ENCODE measurements at places on chromosomes 12 and 14.

DNA sequence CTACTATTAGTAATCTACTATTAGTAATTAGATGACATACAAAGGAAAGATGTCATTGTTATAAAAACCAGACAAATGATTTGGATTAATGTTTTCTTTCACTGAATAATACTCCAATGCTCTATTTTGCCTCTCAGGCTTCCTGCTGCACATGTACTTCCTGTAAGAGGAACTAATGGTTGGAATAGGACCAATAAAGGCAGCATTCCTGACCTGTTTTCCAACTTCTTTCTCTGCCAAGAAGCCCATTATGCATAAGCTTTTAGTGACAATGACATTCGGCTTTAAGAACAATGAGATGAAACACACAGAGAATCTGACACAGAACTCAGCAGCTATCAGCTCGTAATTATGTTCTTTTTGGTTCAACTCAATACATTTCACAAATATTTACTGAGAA is 5.2 kb upstream of the C12orf56 start:
- no peak for DNase-seq

DNA sequence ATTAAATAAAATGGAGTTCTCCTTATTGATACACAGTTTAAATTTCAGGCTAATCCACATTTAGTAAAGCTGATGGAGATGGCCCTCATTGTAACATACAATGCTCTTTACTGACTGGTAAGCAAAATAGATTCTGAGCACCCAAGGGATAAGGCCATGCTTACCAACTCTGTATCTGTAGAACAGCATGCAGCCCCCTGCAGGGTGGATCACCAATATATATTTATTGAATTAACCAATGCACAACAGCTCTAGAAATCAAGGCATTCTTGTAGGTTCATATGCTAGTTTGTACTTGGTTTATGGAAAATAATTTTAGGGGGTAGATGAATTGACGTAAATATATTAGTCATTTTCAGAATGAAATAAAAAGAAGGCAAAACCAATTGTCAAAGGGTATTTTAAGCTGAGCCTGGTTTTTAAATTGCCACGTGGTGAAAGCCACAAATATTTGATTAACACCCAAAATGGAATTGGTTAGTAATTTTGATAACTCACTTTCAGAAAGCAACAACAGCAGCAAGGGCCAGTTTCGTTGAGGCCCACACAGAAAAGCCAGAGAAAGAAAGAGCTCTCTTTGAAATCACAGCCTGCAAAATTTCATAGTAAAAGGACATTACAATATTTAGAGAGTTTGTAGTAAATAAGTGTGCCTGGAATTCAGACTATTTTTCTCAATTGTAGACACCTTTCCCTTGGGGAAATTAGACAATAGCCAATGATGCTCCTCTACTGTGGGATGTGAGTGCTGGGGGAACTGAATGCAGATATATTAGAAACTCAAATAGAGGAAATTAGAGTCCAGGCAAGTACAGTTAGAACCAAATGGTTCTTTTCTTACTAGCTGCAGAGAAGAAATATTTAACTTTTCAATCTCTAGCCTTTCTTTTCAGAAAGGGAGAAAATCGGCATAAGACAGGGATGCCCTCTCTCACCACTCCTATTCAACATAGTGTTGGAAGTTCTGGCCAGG is 216.2 kb upstream of the ABCD2 start:
- DNase-seq = no peak

GRCh38 chr14:36439766-36440165 is 80.3 kb downstream of the NKX2-1 start:
- no peak for DNase-seq

DNA sequence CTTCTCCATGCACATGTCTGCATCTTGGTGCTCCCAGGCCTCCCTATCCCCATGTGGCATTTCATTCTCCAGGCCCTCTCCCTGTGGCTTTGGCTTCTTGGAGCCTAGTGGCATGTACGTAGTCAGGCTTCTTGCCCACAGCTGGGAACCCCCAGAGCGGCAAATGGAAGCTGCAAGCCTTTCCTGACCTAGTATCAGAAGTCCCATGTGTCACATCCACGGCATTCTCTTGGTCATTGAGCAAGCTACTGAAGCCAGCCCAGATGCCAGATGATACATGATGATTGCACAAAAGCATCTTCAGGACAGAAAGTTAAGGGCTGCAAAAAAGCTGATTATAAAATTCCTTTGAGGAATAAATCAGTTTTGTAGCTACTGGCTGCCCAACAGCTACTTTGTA is 154.9 kb downstream of the PELI2 start:
- no peak for DNase-seq

GRCh38 chr14:24058260-24058950 is 6.6 kb downstream of the CARMIL3 start:
- no peak for DNase-seq

- no peak for DNase-seq
These were observed 552.8 kb downstream of the VRK1 start for GRCh38 chr14:97349946-97350345.
